NCI-H187 (cell line): ENCODE measurements at places on chromosomes 2 and 18.

DNA sequence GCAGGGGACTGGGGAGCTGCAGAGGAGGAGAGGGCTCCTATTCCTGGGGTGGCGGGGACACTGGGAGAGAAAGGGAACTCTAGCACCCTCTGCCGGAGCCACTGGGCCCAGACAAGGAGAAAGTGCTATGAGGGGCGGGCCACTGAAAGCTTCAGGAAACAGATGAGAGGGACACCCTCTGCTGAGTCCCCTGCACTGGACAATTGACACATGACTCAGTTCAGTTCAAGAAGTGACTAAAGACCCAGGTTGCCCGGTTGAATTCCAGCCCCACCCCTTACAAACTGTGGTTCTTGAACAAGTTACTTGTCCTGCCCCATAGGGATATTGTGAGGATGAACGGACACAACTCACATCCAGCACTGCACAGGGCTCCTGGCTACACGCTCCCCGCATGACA lies 5.0 kb downstream of the RUFY4 start:
- DNase-seq = no peak

DNA sequence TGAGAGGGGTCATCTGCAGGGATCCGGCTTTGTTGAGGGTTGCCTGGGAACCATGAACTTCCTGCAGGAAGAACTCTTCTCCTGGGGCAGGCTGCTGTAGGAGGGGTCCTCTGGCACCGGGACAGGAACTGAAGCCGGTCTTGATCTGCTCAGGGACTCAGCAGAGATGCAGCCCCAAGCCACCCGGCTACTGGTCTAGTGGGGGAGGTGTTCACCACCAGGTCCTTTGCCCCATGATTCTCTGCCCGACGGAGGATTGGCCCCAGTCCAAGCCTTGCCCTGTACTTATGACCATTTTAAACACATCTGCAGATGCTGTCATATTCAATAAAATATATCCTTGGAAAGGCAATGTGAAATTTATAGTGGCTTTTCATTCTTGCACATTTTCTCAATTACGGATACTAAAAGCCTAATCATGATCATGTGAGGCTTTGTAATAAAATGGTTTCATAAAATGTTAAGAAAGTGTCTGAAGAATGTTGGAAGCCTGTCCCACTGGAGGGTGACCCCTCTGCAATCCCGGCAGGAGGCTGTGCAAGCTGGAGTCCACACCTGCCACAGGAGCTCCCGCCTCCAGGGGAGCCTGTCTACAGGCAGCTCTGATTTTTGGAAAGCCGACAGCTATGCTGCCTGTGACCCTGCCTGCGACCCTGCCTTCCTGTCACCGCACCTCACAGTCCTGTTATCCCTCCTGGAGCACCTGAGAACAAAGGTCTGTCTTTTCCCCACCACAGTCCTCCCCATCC lies 98.8 kb upstream of the TAF1B start:
- no peak for DNase-seq

DNA sequence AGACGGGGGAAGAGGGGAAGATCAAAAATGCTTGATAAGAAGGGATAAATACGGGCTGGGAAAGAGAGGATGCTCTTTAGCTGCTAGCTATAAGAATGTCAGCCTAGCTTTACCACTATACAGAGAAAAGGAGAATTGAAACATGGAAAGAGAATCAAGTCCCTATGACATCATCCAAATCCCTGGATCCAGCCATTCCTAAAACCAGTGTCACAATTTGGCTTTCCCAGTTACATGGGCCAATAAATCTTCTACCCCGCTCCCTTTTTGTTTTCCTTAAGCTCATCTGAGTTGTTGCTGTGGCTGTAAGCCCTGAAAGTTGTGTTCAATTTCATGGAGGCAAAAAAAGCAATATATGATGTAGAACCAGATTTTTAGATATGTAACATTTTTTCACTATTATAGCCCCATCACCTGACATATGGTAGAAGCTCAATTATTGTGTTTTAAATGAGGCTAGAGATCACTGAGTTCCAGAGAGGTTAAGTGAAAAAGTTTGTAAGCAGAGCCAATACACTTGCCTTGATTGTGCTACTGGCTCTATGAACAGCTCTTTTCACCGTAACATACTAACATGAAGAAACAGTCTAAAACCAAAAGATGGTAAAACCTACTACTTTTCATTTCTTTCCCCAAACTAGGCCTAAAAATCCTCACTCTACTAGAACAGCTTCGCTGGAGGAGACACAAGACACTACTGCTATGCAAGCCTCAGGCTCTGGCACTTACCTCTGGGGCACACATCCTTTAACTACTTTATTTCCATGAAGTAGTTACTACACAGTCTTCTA lies 4.3 kb downstream of the HNRNPLL start:
- DNase-seq = no peak

DNA sequence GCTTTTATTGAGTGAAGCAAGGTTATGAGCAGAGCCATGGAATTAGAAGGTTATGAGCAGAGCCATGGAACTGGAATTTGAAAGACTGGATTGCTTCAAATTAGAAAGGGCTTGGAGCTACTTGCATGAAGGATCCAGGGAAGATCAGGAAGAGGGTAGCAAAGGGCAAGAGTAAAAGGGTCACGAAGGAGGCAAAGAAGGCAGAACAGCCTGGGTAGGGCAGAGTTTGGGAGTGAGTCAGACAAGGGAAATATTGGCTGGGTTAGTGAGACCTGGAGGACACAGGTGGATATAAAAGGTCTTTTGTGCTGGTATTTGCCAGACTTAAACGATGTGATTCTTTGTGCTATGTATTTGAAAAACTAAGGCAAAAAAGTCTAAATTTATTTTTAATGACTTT lies 65.0 kb downstream of the SEMA4F start:
- DNase-seq = no peak
